ENCODE measurements at places on chromosomes 16 and 17. TPM values are rescaled to one million over a fixed set of nuclear protein-coding genes. Genes with fewer than 3 reads are reported as not detected.

GPRC5B gene
- 34.0 TPM for total RNA-seq

SPNS3 gene
- 0.50 TPM for total RNA-seq

DNAAF8 gene
- 1.7 TPM for total RNA-seq

DNA sequence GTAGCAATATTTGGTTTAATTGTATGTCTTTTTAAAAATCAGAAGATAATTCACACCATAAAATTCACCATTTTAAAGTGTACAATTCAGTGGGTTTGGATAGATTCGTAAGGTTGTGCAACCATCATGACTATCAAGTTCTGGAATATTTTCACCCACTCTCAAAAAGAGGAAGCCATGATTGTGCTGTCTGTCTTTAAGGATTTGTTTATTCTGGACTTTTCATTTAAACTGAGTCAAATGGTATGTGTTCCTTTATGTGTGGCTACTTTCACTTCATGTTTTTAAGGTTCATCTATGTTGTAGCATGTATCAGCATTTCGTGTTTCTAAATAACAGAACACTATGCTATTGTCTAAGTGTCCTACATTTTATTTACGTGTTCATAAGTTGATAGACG lies 68.1 kb upstream of the CPHXL start:
- no peak for DNase-seq

- no peak for DNase-seq
Observed at GRCh38 chr17:15261802-15262290, 3.3 kb downstream of the PMP22 start.

DNA sequence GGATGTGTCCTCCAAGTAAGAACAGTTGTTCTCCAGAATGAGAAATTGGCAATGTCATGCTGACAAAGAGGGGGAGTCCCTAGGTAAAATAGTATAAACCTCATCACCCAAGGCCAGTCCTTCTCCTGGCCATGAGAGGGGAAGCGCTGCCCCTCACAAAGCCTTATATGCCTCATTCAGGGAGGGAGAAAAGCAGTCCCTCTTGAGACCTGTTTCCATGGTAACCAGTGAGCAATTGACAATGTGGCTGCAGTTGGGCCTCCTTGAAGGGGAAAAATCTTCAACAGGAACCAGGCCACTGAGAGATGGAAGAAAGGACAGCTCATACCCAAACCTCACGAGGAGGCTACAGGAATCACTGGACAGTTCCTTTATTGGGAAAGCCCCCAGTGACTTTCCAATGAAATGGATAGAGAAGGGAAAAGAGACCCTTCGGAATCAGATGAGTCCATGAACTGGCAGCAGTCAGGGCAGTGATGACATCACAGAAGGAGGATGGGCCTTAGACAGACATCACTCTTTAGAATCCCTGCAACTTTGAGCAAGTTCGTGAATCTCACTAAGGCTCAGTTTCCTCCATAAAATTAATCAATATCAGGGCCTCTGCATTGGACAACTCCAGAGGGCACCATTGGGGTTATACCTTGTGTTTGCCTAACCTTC lies 275.7 kb downstream of the TOX3 start:
- DNase-seq, result no peak

GRCh38 chr17:30950669-30951399 lies 20.0 kb upstream of the RNF135 start:
- peak; percentile 85 for DNase-seq

Measured in renal cortical epithelial cell (primary cell).